Tibial nerve (tissue), 4 donors: ENCODE measurements at places on chromosomes 4 and X. TPM values are rescaled to one million over a fixed set of nuclear protein-coding genes. Genes with fewer than 3 reads are reported as not detected.

FAM184B gene
- not detected for total RNA-seq

DNA sequence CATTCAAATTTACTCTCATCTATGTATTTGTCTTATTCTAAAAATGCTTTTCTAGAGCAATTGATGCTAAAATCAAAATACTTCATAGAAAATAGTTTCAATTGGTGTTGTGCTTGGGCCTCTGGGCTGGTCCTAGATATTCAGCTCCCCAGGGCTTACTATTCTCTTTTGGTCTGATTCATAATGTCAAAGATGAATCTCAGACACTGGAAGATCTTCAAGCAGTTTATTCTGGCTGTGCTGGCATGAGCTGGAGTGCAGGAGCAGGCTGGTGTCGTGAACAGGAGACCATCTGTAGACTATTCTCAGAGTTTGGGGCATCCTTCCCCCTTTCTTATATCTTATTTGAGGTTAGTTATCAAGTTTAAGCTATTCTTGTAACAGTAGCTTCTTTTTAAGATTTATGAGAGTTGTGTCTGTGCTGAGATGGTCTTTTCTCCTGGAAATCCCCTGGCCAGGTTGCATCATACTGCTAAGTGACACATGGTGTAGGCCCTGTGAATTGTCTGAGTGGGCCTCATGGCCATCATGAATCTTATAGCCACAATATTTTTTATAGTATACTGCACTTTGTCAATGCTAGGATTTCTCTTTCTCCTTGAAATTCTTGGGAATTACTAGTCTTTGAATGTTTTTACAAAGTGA lies 1624.0 kb upstream of the IGFBP7 start:
- DNase-seq = no peak

- DNase-seq = no peak
Measured at GRCh38 chr4:51884606-51885005, 41.7 kb downstream of the DCUN1D4 start.

GRCh38 chrX:9807355-9808182 lies 21.3 kb downstream of the SHROOM2 start:
- DNase-seq = no peak

DNA sequence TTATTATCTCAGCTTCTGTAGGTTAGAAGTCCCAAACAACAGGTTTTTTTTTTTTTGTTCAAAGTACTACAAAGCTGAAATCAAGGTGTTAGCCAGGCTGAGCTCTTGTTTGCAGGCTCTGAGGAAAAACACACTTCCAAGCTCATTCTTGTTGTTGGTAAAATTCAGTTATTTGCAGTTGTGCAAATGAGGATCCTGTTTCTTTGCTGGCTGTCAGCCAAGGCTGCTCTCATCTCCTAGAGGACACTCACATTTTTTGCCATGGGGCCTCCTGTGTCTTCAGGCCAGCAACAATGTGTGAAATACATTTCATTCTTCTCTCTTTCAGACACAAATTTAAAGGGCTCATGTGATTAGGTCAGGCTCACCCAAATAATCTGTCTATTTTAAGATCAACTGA lies 60.3 kb upstream of the HSD17B10 start:
- DNase-seq = no peak

- DNase-seq = no peak
Measured at GRCh38 chr4:33924811-33925210, 2319.5 kb downstream of the ARAP2 start.

GRCh38 chrX:129958083-129958465 lies 24.4 kb upstream of the BCORL1 start:
- DNase-seq = no peak

DNA sequence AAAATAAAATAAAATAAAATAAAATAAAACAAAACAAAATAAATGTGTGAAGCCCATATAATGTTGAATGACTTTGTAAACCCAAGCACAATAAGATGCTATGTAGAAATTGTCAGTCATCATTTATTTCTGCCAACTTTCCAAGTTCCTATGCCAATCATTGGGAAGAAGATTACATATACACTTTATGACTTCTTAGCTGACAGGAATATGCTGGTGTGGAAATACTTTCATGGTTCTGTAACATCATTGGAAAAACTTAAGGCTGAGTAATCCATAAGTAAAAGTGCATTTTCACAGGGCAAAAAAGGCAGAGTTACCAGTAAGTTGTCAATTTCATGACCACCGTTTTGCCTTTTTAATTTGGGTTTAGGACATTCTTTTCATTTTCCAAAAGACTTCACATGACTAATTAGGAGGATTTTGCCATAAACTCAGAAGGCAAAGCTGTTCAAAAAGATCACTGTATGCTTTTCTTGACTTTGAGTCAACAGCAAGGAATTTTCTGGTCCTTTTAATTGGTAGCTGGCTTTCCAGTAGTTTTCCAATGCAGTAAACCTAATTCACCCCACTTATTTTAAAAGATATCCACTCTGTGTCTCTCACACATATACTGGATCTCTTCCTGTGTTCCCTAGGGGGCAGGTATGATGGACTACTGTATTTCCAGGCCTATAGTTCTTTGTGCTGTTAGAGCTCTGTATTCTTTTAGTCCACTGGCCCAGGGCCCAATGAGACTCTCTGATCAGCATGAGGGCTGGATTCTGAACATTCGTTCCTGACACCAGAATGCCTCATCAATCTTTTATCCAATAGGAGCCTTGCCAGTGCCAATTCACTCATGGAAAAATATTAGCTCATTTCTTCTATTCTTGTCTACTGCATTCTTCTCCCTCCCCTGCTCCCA lies 26.2 kb upstream of the SCRG1 start:
- no peak for DNase-seq

DNA sequence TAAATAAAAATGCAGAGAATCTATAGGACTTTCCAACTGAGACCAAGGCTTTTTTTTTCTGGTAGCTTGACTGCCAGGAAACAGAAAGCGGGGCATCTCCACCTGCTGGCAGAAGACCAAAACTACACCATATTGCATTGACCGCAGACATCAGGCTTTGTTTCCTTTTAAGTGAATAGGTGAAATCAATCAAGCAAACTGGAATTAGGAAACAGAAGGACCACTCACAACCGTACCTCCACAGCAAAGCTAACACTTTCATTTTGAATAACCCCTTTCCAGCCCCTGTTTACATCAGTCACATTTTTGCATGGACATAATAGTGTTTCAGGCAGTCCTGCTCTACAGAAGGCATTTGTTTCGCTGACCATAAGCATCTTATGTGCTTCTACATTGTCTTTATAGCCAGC lies 218.2 kb downstream of the IDS start:
- no peak for DNase-seq

DNA sequence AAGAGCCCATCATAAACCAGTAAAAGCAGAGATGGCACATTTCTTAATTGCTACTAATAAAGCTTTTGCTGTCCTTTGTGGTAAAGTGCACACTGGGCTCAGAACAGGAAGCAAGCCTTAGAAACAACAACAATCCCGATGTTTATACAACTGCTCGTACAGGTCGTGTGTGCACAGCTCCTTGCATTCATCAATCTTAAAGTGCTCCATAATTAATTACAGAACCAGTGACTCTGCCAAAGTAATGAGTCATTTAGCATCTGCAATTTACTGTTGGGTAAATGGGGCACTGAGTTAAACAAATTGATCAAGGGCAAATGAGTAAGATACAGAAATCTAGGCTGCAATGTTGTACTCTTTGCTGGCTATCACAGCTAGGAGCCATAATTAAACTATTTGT lies 61.3 kb upstream of the TXK start:
- DNase-seq = no peak

- no peak for DNase-seq
Measured at GRCh38 chr4:77268108-77268507, 111.1 kb downstream of the CCNG2 start.

DNA sequence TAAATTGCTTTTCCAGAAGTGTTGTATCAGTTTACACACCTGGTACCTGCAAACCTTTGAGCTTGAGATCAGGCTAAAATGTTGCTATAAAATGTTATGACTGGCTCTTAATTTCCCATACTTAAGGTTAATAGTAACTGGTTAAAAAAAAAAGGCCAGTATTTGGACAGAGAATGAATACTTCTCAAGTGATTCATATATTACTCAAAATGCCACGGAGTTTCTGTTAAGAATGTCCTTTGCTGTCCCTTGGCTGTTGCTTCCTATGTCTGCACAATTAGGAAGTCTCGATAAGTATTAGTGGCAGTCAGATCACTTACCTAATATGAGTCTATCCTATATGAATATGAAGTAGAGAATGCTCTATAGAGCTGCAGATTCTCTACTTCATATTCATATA lies 232.2 kb upstream of the IGFBP7 start:
- no peak for DNase-seq

GRCh38 chr4:120877021-120877420 lies 45.5 kb downstream of the PRDM5 start:
- DNase-seq = no peak

GRCh38 chr4:29853833-29854232 lies 866.3 kb upstream of the PCDH7 start:
- no peak for DNase-seq

GRCh38 chrX:120751683-120752082 lies 121.8 kb upstream of the C1GALT1C1 start:
- no peak for DNase-seq

- DNase-seq = no peak
Measured at GRCh38 chr4:59238212-59238611, 1961.9 kb upstream of the ADGRL3 start.
